Activated T-cell treated with anti-CD3 and anti-CD28 coated beads for 24 hours (primary cell): ENCODE measurements at places on chromosomes 16 and 17.

DNA sequence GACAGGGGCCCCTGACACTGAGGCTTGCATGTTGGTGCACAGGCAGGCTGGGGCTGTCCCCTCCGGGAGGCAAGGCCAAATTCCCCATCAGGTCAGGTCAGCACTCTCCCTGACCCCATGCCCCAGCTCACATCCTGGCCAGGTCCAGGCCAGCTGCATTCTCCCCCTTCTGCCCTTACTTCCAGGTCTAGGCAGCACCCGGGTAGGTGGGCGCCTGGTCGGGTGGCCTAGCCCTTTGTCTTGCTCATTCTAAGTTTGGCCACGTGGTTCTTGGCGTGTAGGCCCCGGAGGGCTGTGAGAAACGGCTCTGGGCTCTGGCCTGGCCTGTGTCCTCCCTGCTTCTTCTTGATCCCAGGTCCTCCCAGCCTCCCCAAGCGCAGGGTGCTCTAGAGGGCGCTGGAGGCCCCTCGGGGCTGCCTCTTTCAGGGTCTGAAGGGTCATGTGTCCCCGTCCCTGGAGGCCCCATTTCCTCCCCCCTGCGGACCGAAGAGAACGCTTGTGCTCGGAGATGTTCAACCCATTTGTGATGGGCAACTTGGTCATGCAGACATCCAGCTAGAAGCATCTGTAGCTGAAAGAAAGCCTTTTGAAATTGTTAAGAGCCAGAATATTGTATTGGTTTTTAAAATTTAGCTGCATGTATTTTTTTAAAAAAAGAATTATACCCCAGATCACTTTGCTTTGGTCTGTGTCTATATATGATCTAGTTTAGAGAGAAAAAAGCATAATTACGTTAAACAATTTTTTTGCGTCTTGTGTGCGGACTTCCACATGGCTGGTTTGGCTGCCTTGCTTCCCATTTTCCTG, 6.7 kb downstream of the BAHCC1 start:
- DNase-seq = no peak

DNA sequence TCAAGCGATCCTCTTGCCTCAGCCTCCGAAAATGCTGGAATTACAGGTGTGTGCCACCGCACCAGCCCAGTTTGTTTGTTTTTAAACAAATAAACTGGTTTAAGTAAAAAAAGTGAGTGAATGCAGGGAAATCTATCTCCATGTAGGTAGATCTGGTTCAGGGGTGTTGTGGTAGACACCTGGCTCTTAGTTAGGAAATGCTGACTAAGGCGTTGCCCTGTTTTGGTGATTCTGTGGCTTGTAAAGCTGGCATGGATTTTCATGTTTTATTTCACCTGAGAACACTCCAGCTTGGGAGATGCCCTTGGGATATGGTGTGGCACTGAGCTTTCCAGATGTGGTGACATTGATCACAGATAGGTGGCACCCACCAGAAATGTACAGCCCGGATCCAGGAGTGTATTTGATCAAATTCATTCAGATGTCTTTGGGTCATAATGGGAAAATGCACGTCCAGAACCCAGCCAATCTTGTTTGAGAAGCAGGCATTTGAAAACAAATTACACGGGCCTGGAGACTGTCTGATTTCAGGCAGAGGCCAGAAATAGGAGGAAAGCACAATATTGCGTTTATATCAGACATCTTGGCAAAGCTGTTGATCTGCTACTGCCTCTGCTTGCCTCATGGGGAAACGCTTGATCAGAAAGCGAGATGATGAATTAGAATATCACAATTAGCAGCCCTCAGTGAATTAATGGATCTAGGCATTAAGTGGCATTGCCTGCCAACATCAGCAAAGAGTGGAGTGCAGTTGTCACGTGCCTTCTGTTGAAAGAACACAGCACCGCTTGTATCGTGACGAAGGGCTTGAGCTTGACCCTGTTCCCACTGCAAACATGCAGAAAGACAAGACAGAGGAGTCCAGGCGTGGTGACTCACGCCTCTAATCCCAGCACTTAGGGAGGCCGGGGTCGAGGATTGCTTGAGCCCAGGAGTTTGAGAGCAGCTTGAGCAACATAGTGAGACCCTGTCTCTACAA, 7.3 kb upstream of the IL34 start:
- no peak for DNase-seq

GRCh38 chr17:18016426-18016825, 22.5 kb downstream of the ATPAF2 start:
- DNase-seq = no peak

DNA sequence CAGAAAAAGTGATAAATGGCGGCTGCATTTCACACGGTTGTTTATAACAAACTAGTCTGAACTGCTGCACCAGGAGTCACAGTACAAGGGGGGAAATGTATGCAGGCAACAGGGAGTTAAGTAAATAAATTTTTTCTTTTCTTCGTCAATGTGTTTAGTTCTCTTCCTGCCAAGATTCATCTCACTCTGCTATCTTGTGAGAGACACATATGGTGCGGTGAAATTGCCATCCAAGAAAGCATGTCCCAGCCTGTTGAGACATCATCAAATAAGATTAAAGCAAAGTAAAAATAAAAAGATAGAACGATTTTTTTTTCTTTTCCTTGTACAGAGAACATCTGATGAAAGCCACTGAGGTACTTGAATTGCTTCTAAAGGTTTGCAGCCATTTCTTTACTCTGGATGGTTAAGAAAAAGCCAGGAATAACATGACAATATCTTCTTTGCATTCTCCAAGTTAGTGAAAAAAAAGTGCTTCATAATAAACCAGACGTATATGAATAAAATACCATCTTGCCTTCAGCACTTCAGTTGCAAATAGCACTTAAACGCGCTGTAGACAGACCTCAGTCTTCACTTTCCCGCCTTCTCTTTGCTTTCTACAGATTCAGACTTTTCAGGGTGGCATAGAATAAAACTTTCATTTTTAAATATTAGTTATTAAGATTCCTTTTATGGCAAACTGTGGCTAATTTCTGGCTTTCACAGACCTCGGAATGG, 506.2 kb upstream of the ZFHX3 start:
- DNase-seq = no peak

DNA sequence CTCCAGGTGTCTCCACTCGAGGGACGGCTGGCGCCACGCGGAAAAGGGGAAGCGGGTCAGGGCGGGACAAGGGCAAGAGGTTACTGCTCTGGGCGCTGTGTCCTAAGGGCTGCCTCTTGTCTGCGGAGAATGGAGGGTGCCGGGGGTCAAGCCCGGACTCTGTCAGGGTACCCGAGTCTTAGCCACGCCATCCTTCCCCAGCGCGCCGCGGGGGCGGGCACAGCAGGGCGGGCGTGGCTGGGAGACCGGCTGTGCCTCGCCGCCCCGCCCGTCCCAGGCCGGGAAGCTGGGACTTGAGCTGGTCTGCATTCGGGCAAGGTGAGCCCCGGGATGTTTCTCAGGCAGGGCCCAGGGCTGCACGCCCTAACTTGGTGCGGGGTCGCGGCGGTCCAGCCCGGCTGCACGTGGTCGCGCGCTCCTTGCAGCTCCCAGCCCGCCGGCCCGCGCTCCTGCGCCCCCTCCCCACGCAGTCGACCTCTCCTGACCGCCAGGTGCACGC, 6.2 kb upstream of the ACTG1 start:
- DNase-seq = no peak

DNA sequence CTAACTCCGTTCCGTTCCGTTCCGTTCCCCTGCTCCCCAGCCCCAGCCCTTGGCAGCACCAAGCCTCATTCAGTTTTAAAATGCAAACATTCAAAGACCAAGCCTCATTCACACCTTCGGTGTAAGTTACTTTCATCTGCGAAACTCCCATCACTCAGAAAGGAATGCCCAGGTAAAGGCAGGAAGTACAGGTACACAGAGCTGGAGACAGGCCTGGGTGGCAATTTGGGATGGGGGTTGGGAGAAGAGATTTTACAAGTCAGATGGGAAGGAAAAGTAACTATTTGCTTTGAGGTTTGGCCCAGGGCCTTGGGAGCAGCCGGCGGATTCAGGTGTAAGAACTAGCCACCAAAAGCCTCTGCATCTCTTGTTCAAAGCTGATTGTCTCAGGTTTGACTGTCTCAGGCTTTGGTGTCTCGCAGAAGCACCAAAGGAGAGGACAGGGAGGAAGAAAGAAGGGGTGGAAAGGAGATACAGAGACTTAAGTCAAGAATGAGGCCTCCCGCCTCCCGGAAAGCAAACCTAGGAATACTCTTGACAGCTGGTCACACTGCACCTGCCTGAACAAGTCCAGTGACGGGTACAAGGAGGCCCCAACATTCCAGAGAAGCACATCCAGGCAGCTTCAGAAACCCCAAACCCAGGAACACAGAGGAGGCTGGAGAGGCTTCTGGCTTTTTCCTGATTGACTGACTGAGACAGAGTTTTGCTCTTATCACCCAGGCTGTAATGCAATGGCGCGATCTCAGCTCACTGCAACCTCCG, 54.7 kb downstream of the NXN start:
- DNase-seq = no peak

DNA sequence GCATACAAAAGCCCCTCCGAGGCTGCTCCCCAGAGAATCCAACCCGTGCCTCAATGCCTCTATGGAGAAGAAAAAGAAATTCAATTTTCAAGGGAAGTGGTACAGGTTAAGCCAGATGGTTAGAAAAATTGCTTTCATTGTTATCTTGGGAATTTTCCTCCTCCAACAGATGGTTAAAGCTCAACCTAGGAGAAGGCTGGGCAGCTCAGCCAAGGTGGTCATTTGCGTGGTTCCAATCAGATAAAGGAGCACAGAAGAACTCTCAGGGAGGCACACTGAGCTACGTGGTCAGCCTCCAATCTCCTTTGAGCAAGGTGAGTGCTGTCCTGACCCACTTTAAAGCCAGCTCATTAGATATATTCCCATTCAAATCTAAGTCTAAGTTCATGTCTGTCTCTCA, 106.7 kb downstream of the STX8 start:
- no peak for DNase-seq

- DNase-seq = no peak
Observed at GRCh38 chr16:88618182-88618955, 20.0 kb upstream of the IL17C start.

DNA sequence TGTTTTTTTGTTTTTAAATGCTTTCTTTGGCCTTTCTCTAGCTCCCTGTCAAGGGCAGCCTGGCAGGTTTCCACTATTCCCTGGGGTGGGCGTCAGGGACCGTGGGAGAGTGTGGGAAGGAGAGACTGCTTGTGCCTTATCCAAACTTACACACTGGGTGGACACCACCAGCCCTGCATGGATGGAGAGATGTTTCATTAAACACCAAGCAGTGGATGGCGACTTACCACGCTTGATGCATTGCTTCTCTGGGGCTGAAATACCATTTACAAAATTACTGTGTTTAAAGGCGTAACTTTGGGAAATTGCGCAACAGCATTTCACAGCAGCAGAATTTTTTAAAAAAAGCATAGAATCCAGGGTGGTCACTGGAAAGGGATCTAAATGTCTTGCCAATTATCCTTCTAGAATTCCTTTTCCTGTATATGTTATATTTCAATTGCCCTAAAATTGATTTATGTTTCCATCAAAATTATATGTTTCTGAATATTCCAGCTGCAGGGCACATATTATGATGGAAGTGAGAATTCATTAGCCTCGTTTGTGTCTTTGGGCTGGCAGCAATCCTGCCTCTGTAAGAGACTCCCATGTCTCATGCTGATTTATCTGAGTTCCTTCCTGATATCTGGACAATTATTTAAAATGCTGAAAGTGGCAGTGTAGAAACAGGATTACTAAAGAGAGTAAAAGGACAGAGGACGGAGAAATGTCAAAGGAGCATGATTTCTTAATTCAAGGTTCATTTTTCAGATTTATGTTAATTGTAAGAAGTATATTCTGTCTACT, 247.3 kb downstream of the GRIN2A start:
- no peak for DNase-seq

- DNase-seq = no peak
Observed at GRCh38 chr16:2843526-2843925, 13.4 kb downstream of the ZG16B start.

- DNase-seq = no peak
Observed at GRCh38 chr16:54847207-54847606, 83.5 kb upstream of the IRX5 start.

GRCh38 chr16:77450790-77451487, 16.1 kb upstream of the ADAMTS18 start:
- no peak for DNase-seq

- no peak for DNase-seq
Observed at GRCh38 chr16:652454-653305, 3.5 kb downstream of the WDR90 start.

DNA sequence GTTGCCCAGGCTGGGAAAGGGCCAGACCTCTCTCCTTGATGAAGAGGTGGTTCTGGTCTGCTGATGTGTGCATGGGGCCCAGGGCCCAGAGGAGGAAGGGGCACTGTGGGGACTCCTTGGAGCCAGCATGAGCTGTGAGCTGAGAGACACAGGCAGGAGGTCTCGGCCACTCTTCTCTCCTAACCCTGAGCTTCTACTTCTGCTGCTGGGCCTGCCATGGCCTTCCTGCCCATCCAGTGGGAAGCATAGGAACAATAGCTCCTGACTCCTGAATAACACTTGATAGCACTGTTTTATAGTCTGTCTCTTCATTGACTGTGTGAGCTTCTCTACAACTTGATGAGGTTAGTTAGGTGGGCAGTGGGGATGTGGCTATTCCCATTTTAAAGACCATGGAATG, 181.1 kb downstream of the UTP18 start:
- no peak for DNase-seq

GRCh38 chr17:77948690-77949114, 9.8 kb upstream of the TNRC6C start:
- no peak for DNase-seq

DNA sequence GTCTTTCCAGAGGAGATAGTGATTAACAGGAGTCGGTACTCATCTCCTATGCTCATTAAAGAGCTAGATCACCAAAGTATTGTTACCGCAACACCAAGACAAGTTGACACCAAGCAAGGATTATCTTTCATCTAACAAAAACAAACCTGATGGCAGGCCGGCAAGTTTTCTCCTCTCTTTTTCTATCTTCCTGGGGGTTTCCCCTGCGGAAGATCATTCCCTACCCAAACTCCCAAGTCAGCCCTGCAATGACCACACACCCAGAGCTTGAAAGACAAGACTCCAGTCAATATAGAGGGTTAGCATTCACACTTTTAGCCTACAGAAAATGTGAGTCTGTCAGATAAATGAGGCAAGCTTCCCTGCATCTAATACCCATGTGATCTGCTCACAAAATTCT, 312.1 kb downstream of the SOX9 start:
- DNase-seq = no peak

- DNase-seq = no peak
Observed at GRCh38 chr17:42065201-42065600, 14.8 kb upstream of the C17orf113 start.

DNA sequence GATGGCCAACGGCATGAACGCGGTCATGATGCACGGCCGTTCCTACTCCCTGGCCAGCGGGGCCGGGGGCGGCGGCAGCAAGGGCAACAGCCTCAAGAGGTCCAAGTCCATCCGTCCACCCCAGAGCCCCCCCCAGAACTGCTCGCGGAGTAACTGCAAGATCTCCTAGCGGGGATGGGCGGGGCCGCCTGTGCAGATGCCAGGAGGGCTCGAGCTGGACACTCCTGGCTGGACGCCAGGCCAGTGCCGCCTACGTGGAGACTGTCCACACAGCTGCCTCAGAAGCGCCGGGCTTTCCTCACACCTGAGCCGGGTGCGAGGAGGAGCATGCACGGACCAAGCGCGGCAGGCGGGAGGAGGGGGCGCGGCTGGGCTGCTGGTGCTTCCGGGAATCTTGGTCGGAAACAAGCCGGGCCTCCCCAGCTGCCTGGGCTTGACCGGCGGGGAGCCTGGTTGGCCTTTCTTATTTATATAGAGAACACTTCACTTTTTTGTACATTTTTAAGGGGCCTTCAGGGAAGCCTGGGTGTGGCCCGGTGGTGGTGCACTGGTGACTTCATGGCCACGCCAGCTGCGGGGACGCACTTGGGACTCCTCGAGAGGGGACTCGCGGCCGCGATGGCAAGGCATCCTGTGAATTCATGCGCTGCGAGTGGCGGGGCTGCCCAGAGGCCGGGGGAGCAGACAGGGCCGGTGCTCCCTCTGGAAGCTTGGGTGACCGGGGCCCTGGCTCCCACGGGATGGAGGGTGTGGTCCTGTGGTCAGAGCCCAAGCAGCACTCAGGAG, 3.1 kb upstream of the WFIKKN1 start:
- no peak for DNase-seq
